Stomach (tissue), 19 donors: ENCODE measurements at places on chromosomes 13 and 19. TPM values are rescaled to one million over a fixed set of nuclear protein-coding genes. Genes with fewer than 3 reads are reported as not detected.

Gene CD320
- total RNA-seq: 20.4 TPM

Gene FXYD1
- total RNA-seq: 193 TPM

Gene F7
- total RNA-seq: not detected

Gene ATP1A3
- not detected for total RNA-seq

Gene PIK3R2
- total RNA-seq: 490 TPM

Gene BEST2
- total RNA-seq: not detected

Gene NLRP7
- total RNA-seq: not detected

Gene IGFL3
- not detected for total RNA-seq

Gene ZNF543
- 4.6 TPM for total RNA-seq

Gene FBXO27
- total RNA-seq: 0.89 TPM

Gene AP1M2
- 61.0 TPM for total RNA-seq

Gene KLHL26
- 7.0 TPM for total RNA-seq

Gene TYK2
- total RNA-seq: 133 TPM

Gene OR7C1
- total RNA-seq: not detected
